CD4-positive, alpha-beta T cell treated with Interleukin-10 for 1 hour (primary cell): ENCODE measurements at places on chromosomes 5 and 9.

DNA sequence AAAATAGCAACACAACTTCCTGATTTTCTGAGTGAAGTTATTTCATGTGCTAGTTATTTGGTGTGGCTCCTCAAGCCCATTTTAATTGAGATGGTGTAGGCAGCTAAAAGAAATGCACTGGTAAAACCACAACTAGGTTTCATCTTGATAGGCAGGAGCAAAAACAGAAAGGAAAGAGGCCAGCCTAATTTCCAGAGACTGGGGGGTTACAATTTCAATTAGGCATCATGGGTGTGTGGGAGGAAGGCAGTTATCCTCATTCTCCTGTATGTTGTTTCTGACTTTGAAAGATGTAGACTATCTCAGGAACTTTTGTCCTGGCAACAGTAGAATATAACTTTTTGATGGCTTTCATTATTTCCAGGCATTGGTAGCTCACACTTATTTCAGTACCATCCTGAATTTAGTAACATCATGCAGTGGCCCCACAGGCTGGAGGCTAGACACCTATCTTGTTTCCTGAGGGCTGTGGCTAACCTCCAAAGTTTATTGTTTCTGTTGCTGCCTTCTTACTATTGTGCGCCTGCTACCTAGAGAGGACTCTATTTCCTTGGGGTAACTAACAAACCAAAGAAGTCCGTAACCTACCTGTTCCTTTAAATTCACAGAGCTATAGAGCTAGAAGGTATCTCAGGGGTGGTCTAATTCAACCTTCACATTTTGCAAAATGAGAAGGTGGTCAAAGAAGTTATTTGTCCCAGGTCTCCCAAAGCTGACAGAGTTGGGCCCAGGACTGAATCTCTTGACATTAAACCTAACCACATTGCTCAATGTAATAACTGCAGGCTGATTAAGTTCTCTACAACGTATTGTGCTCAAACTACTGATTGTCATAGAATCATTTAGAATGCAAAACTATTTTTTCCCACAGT, 42.4 kb downstream of the FYB1 start:
- DNase-seq = peak; percentile 73

GRCh38 chr9:106478312-106478711, 384.7 kb upstream of the ZNF462 start:
- DNase-seq = no peak

DNA sequence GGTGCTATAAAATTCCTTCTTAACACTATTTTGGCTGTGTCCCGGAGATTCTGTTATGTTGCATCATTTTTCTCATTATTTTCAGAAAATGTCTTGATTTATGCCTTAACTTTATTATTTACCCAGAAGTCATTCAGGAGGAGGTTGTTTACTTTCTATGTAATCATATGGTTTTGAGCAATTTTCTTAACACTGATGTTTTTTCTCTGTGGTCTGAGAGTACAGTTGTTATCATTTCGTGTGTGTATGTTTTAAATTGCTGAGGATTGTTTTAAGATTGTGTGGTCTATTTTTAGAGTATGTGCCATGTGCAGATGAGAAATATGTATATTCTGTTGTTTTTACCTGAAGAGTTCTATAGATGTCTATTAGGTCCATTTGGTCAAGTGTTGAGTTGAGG, 498.1 kb upstream of the ZNF608 start:
- DNase-seq = no peak

DNA sequence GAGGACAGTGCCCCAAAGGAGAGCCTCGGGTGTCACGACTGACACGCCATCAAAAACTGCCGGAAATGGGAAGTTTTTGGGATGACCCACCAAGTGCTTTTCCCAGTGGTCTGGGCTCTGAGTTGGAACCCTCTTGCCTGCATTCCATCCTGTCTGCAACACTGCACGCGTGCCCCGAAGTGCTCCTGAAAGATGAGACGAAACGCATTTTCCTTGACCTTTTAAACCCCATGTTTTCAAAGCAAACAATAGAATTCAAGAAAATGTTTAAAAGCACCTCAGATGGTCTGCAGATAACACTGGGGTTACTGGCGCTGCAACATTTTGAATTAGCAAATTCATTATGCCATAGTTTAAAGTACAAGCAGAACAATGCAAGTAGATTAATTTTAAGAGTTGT, 92.9 kb downstream of the ANKRD18A start:
- no peak for DNase-seq

- no peak for DNase-seq
Observed at GRCh38 chr9:7859701-7860334, 60.2 kb upstream of the DMAC1 start.

DNA sequence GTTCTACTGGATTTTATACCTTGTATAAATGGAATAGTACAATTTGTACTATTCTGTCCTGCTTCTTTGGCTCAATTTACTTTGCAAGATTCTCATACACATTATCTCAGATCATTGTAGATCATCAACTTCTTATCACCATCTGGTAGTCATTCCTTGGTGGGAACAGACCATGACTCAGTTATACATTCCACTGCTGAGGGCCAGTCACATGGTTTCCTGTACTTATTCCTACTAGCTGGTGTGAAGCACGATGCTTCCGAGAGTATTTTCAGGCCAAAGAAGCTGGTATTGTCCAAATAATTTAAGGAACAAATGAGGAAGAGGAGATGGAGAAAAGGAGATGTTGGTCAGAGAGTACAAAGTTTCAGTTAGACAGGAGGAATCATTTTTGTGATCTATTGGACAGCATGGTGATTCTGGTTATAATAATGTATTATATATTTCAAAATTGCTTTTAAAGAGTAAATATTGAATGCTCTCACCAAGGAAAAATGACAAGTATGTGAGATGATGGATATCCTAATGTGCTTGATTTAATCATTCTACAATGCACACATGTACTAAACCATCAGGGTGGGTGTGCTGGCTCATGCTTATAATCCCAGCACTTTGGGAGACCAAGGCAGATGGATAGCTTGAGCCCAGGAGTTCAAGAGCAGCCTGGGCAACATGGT, 124.1 kb downstream of the SYK start:
- no peak for DNase-seq

GRCh38 chr5:142601432-142601831, 84.5 kb downstream of the FGF1 start:
- DNase-seq = no peak

DNA sequence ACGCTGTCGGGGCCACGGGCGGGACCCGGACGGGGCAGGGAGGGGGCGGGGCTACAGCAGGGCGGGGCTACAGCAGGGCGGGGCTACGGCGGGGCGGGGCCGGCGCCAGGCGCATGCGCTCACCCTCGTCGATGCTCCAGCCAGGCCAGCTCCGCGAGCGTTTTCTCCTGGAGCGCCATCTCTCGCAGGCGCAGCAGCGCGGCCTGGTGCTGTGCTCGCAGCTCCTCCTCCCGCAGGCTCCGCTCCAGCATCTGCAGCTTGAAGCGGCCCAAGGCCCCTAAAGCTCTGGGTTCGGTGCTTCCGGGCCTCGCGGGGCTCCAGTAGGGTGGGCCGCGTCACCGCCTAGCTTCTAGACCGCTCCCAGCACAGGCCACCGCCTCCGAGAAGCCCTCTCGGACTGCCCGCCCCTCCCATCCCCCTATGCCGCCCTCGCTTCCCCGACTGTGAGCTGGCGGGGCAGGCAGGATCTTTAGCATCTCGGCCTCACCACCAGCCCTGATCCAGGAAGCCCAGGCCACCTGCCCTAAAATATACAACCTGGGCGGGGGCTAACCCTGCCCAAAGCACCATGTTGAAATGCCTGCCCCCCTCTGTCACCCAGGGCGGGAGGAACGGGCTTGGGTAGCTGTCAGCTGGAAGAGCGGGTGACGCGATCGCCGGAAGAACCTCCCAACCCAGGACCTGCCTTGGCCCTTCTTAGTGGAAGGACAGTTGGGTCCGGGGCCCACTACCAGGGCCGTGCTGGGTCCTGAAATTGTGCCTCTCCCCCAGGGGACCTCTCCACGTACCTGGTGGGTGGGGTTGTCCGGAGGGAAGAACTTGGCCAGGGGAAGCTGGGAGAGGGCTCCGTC, 21.9 kb upstream of the QSOX2 start:
- DNase-seq = peak; percentile 90

- no peak for DNase-seq
Observed at GRCh38 chr9:8331507-8332330, 532.1 kb upstream of the DMAC1 start.

DNA sequence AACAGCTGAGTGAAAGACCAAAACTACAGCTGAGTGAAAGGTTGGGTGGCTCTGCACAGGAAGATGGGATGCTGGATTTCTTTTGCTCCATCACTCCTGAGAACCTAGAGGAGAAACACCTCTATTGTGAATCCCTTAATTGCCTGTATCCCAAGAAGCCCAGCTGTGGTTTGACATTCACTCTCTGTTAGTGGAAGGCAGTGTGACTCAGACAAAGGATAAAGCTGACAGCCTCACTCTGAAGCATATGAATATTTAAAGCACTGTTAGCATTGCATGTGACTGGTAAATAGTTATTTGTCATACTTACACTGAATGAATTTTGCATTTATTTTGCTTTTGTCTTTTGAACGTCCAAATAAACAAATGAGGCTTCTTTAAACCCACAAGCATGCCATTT, 367.1 kb upstream of the RIOK2 start:
- no peak for DNase-seq

GRCh38 chr5:14417276-14417730, 164.3 kb upstream of the OTULINL start:
- no peak for DNase-seq

DNA sequence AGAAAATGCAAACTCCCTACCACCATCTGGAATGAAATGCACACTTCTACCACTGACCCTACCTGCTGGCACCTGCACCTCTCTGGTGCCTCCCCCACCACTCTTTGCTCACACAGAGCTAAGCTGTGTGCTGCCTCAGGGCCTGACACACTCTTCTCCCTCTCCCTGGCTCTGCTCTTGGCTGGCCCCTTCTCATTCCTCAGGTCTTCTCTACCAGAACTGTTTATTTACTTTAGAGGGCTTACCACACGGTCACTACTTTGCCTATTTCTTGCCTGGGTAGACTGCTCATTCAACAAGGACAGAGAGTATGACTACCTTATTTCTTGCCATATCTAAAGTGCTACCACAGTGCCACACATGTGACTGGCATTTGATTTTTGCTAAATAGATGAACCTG, 3.3 kb downstream of the REEP5 start:
- DNase-seq = no peak

DNA sequence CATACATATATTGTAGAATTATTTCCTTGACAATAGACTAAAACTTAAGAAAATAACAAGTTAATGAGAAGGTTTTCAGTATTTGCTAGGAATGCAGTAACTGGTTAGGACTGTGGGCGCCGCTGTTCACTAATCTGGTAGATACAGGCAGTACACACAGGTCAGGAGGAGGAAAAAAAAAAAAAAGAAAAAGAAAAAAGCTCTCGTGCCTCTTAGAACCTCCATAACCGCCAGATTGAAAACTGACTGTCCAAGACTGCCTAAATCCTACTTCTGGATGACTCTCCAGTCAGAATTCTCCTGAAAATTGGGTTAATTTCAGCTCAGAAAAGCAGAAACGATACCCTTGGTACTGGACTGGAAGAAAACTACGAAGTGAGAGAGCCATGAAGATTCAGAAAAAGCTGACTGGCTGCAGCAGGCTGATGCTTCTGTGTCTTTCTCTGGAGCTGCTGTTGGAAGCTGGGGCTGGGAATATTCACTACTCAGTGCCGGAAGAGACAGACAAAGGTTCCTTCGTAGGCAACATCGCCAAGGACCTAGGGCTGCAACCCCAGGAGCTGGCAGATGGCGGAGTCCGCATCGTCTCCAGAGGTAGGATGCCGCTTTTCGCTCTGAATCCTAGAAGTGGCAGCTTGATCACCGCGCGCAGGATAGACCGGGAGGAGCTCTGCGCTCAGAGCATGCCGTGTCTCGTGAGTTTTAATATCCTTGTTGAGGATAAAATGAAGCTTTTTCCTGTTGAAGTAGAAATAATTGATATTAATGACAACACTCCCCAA, at the start of gene PCDHGA1:
Gene PCDHGA1, plus strand, starts transcription at position 216 of the 782 bp plus-strand sequence.
- peak; percentile 36 for DNase-seq

- DNase-seq = no peak
Observed at GRCh38 chr5:87885758-87886157, 382.9 kb downstream of the TMEM161B start.

DNA sequence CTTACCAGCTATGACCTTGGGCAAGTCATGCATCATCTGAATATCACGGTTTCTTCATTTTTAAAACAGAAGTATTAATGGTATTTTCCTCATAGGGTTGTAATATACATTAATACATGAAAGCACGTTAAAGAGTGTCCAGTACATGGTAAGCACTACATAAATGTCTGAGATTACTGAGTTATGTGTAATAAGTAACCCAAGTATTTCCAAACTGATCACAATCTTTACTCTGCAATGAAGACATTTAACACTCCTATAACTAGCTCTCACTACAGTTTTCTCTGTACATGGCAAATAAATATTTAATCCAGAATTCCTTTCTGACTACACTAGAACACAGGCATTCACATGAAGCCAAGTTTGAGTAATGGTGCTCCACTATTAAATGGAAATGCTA, 4.0 kb downstream of the GLDC start:
- DNase-seq = no peak

GRCh38 chr9:114048533-114049415, 29.3 kb downstream of the AMBP start:
- DNase-seq = no peak

DNA sequence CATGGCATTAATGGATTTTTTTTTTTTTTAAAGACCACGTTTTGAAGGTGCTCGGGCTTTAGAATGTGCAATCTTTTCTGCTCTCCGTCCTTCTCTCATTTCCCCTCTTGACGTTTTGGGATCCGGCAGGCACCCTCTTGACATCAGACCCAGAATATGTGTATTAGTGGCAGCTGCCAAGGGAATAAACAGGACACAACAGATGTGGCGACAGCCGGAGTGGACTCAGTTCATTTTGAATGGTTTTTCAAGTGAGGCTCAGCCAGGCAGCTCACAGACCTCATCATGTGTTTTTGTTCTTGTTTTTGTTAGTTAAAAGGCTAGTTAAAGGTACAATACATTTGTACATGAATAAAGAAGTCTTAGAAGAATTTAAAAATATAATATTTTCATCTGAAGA, 365.0 kb upstream of the SEMA6A start:
- no peak for DNase-seq

DNA sequence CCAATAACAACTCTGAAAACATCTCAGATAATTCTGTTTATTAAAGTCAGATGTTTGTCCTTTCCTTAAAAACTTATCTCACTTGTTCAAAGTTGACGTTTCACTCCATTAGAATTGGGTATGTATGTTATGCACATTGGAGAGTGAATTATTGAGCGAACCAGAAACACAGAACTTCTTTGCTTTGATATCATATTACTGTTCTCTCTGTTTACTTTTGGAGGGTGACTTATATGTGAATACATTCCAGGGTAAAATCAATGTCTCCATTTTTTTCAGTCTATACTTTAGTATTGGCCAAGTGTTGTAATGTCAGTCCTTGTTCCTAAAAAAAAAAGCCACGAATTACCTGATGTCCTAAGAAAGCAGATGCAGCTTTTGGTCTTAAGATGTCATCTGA, 307.4 kb downstream of the CSNK1G3 start:
- DNase-seq = no peak

DNA sequence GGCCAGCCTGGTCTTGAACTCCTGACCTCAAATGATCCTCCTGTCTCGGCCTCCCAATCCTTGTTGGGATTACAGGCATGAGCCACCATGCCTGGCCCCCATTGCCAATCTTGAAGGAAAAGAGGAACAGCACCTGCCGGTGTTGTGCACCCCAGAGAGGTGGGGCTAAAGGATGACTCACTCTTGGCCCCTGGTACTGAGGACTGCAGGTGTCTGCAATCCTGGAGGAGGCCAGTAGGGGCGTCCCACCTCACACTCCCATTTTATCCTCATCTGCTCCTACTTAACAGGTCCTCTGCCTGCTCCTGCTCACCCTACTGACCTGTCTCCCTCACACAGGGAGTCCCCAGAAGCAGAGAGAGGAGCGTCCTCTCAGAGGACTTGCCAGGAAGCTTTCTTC, 390.4 kb downstream of the ARHGEF28 start:
- no peak for DNase-seq

- DNase-seq = no peak
Observed at GRCh38 chr5:143217804-143218160, 185.7 kb downstream of the NR3C1 start.
